ENCODE measurements at places on chromosomes 1 and 21.

DNA sequence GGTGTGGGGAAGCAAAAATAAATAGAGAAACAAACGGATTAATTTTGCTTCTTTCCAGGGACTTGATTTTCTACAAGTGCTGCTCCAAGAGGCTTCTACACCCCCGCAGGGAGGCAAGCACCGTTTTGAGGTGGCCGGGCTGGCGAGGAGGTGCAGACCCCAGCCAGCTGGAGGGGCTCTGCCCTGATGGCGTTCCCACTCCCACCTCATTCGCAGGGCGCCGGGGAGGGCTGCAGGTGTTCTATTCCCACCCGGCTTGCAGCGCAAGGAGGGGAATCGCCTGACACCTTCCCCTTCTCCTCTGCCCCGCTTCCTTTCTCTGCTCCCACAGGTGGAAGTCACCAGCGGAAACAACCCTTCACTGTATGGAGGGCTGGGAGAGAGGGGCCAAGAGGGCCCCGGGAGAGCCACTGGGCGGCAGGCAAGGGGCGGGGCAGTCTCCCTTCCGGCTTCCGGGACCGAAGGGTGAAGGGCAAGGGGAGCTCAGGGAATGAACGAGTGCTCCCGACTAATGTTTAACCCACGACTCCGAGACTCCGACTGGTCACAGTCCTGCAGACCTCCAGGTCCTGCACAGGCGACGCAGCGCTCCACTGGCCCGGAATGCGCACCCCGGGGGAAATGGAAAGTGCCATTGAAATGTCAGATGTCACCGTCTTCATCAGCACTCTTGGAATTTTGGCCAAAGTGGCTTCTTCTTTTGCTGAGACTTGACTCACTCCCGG, 29.1 kb downstream of the TEX35 start:
- DNase-seq, result peak; percentile 73

DNA sequence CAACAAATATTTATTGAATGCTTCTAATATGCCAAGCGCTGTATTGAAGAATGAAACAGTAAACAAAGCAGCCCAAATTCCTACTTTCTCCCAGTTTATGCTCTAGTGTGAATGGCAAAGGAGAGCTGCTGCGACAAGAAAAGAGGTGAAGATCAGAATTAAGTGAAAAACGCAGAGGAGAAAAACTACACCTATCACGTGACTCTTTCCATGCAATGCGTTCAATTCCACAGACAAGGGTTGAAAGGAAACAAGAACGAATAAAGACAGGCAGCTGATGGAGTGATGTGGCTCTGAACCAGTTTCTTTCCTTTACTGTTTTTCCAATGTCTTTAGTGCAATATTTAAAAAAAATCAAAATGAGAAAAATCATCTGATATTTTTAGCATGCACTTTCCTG, 23.6 kb downstream of the MT1HL1 start:
- no peak for DNase-seq

- no peak for DNase-seq
Observed at GRCh38 chr1:33986390-33987095, 122.7 kb downstream of the HMGB4 start.

DNA sequence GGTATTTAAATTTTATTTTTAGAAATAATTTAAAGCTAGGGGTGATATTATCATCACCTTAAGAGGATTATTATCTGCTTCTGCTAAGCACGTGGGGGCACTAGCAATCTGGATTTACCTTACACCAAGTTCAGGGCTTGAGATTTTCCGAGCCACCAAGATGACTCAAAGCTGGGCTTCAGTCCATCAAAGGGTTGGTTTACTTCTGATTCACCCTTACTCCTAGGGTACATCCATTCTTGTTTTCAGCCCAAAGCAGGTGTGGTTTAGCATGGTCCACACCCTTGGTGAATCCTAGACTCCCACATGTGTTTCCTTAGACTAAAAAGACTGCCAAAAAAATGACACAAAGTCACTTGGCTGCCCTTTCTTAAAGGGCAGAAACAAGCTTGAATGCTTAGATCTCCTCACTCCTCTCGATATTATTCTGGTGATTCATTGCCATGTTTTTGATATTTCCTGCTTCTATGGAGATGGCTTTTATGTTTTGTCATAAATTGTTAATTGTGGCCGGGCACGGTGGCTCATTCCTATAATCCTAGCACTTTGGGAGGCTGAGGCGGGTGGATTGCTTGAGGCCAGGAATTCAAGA, 9.8 kb upstream of the PRSS38 start:
- peak; percentile 9 for DNase-seq

- no peak for DNase-seq
Observed at GRCh38 chr21:37237764-37238163, 29.4 kb downstream of the VPS26C start.

DNA sequence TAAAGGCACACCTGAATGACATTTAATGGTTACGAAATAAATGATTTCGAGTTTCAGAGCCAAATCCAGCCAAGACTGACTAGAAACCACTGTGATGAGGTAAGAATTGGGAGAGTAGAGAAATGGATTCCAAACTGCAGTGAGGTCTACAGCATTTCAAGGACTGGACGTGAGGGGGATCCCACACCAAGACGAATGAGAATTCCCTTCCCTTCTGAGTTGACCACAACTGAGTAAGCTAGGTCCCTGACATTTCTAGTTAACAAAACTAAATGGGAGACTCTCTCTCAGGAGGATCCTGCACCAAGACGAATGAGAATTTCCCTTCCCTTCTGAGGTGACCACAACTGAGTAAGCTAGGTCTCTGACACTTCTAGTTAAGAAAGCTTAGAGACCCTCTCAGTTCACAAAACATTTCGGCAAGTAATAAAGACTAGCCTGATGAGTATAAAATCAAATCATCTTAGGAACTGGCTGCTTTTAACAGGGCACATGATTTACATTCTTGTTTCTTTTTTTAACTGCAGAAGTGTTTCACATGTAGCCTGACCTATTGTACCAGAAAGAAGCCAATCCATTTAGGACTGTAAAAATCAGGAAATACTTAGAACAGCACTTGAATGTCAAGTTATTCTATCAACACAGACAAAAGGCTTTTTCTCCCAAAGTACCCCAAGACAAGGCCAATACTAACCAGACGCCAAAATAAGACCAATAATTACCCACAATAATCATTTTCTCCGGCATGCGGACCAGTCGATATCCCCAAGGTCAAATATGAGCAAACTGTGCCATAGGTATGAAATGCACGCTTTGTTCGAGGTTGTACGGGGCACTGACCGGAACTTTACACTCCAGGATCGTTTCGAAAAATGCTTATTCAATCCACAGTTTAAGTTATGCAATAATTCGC, 1.4 kb upstream of the SPATA1 start:
- DNase-seq, result no peak

- peak; percentile 47 for DNase-seq
Observed at GRCh38 chr1:213244664-213245091, 193.6 kb downstream of the RPS6KC1 start.

DNA sequence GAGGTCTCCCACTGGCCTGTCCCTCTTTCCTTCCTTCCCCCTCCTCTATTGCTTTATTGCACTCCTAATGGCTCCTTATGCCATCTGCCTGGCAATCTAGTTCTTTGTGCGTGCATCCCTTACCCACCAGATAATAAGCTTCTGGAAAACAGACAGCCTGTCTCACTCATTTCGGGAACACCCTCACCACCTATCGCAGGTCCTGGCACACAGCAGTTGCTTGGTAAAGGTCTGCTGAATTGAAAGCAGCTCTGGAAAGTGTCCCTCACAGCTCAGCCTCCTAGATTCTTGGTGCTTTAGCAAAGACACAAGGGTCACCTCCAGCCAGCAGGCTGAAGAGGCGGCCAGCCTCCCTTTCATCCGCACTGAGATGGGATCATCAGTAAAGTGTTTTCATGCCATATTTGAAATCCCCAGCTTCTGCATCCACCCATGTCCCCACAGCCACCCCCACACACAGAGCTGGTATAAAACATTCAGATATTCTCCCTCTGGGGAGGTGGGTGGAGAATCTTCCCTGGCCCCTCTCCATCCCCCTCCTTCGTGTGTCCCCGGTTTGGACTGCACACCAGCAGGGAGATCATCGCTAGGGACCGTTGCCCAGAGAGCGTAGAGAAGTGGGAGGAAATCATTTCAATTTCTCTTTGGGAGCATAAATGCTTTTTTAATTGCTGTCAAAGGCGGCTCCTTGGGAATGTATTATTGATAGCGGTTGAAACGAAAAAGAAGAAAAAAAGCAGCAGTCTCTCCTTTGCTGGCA, 29.1 kb upstream of the ATP2B4 start:
- no peak for DNase-seq

DNA sequence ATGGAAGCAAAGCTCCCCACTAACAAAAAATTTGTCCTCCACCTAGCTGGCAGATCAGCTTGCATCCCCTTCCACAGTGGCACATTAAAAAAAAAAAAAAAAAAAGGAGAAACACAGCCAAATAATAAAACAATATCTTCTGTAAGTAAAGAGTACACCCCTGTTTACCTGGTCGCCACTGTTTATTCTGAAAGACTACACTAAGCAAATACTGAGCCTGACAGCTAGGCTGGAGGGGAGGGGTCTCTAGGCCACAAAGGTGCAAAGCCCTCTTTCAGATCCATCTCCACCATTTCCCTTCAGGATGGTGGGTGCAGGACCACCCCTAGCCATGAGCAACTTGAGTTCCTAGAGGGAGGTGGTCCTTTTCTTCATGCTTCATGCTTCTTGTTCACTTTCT, 22.8 kb upstream of the SLC45A3 start:
- no peak for DNase-seq

- DNase-seq, result peak; percentile 20
Observed at GRCh38 chr1:230827081-230827681, 41.1 kb downstream of the C1orf198 start.

GRCh38 chr1:10380594-10381275, 18.1 kb upstream of the PGD start:
- no peak for DNase-seq

- DNase-seq, result no peak
Observed at GRCh38 chr1:41239988-41240610, 2.0 kb downstream of the SCMH1 start.

DNA sequence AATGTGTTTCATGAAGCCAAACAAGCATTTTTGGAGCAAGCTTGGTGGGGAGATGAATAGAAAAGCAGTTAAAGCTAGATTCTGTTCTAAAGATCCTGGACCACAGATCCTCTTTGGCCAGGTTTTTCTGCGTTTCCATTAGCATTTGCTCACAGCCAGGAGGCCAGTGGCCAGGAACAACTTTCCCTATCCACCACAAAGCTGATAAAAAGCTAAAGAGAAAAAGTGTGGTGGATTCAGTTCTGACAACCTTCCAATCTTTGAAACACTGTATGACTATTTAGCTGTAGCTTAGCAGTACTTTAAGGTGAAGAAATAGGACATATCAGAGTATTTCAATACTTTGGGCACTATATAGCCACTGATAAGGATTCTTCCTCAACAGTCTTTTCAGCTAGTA, 3.0 kb upstream of the NEK7 start:
- DNase-seq, result no peak

DNA sequence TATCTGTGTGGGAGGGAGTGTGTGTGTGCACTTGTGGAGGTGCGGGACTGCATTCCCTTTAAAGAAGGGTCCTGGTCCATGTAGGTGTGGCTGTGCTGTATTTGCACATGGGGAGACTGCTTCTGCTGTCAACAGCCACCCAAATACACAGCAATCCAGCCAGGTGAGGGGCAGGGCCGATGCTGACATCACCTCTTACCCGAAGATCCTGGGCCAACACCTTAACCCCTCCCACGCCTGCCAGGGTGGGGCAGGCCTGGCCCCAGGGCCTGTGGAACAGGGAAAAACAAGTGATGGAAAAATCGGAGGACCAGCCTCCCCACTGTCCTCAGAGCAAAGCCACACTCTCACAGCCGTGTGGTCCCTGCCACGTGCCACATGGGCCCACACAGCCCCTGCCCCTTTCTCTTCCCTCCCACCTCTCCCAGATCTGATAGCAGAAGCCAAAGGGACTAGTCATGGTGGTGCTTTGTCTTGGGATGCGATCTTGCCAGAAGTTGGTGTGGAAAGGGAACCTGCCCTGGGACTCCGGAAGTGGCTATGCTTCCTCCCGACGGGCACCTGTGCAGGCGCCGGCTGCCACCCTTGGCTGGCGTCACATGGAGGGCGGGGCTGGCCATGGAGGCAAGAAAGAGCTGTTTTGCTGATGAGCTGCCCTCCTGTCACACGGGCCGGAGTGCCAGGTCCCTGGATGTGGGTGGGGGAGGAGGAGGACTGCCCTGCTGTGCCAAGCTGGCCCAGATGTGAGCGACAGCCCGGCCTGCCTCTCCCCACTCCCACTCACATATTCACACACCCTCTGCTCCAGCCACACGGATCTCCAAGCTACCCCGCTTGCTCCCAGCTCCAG, 7.8 kb upstream of the CASZ1 start:
- DNase-seq, result no peak

- DNase-seq, result peak; percentile 36
Observed at GRCh38 chr1:8752921-8753713, 64.3 kb downstream of the RERE start.

- DNase-seq, result no peak
Observed at GRCh38 chr1:59880735-59881134, 45.8 kb downstream of the CYP2J2 start.

GRCh38 chr1:52633291-52633754, 355 bp downstream of the SHISAL2A start:
- DNase-seq, result no peak

DNA sequence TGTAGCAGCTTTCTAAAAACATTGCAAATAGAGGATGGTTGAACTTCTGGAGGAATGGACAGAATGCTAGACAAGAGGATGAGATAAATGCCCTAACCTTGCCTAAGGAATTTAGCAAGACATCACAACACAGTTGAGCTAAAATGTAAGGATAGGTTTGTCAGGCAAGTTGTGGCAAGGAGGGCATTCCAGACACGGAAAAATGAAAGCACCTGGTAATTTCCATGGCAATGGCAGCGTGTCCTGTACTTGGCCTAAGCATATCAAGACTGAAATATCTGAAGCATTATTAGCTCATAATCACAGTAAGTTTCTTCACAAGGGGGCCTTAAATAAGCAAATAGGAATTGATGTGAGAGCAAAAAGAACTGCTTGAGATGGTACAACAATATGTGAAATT, 105.1 kb upstream of the USP25 start:
- no peak for DNase-seq

DNA sequence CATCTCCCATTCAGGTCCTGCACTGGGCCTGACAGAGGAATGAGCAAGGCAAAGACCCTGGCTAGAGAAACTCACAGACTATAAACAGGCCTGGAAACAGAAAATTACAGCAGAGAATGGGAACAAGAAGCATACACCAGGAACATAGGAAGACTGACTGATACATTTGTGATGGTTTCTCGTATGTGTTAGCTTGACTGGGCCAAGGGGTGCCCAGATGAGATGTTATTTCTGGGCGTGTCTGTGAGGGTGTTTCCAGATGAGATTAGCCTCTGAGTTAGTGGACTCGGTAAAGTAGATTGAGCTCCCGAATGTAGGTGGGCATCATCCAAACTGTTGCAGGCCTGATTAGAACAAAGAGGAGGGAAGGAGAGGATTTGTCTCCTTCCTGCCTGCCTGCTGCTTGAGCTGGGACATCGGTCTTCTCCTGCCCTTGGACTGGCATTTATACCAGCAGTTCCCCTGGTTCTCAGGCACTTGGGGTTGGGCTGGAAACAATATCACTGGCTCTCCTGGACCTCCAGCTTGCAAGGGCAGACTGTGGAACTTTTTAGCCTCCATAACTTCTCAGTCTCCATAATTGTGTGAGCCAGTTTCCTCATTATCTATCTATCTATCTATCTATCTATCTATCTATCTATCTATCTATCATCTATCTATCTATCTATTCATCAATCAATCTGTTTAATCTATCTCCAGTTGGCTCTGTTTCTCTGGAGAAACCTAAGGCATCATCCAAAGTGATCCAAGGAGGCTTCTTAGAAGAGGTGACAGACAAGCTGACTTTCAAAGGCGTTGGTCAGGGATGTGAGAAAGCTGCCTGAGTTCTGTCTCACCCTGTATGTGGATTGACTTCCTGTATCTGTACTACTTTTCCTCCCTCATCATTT, 9.7 kb upstream of the FOXO6 start:
- no peak for DNase-seq
